ENCODE measurements at places on chromosomes 3 and 15. TPM values are rescaled to one million over a fixed set of nuclear protein-coding genes. Genes with fewer than 3 reads are reported as not detected.

Gene BTLA
- total RNA-seq = 0.45 TPM

Gene PFKFB4
- 7.9 TPM for total RNA-seq

Gene DLL4
- 33.3 TPM for total RNA-seq

Gene TMEM40
- not detected for total RNA-seq

Gene LRRC15
- total RNA-seq = 0.18 TPM

Gene KCNAB1
- 6.2 TPM for total RNA-seq

Gene CIB2
- total RNA-seq = 5.4 TPM

Gene PLSCR4
- 242 TPM for total RNA-seq

Gene GOLGA6L7
- not detected for total RNA-seq

Gene PLSCR5
- not detected for total RNA-seq

Measured in sciatic nerve (tissue), 2 donors.